ENCODE measurements at places on chromosomes 2 and 18. TPM values are rescaled to one million over a fixed set of nuclear protein-coding genes. Genes with fewer than 3 reads are reported as not detected.

The LIMS3 gene
- 0.40 TPM for polyA plus RNA-seq

The MORN2 gene
- 19.0 TPM for polyA plus RNA-seq

The TEX44 gene
- not detected for polyA plus RNA-seq

The ARHGAP28 gene
- polyA plus RNA-seq = not detected

The NTSR2 gene
- polyA plus RNA-seq = not detected

The IL1B gene
- polyA plus RNA-seq = 0.47 TPM

The CD28 gene
- not detected for polyA plus RNA-seq

The SLC20A1 gene
- 46.9 TPM for polyA plus RNA-seq

The ICOS gene
- polyA plus RNA-seq = 0.47 TPM

The CXCR1 gene
- not detected for polyA plus RNA-seq

The VIT gene
- polyA plus RNA-seq = not detected

The SRD5A2 gene
- not detected for polyA plus RNA-seq

The DYNAP gene
- not detected for polyA plus RNA-seq

The HOXD8 gene
- not detected for polyA plus RNA-seq

The LAMA3 gene
- polyA plus RNA-seq = 4.0 TPM

The OSR1 gene
- not detected for polyA plus RNA-seq

The GKN1 gene
- polyA plus RNA-seq = not detected

The BMP10 gene
- not detected for polyA plus RNA-seq

The PRKRA gene
- polyA plus RNA-seq = 76.9 TPM

The PRKCE gene
- polyA plus RNA-seq = 20.5 TPM

The SH3BP4 gene
- not detected for polyA plus RNA-seq

The ACTG2 gene
- not detected for polyA plus RNA-seq

All from GM12878 (cell line).